ENCODE measurements at places on chromosomes 7 and 10. TPM values are rescaled to one million over a fixed set of nuclear protein-coding genes. Genes with fewer than 3 reads are reported as not detected.

FGFR2 gene
- total RNA-seq, result under 0.01 TPM

- no peak overlapping the region for H3K4me3 ChIP-seq
- DNase-seq, result no peak
- H3K27me3 ChIP-seq, result peaks cover 3% of the 10 kb centered on the region
- no peak overlapping the region for H3K27ac ChIP-seq
- H3K36me3 ChIP-seq, result no peaks in the 10 kb centered on the region
These were observed 22.8 kb downstream of the FRMPD2 start for GRCh38 chr10:48251525-48252353.

LLCFC1 gene
- total RNA-seq, result not detected

GRCh38 chr7:87354749-87355148 is 9.3 kb downstream of the CROT start:
- no peak overlapping the region for H3K27ac ChIP-seq
- no peaks in the 10 kb centered on the region for H3K27me3 ChIP-seq
- DNase-seq, result peak; percentile 10
- H3K4me3 ChIP-seq, result no peak overlapping the region
- peaks cover 50% of the 10 kb centered on the region for H3K36me3 ChIP-seq

DNA sequence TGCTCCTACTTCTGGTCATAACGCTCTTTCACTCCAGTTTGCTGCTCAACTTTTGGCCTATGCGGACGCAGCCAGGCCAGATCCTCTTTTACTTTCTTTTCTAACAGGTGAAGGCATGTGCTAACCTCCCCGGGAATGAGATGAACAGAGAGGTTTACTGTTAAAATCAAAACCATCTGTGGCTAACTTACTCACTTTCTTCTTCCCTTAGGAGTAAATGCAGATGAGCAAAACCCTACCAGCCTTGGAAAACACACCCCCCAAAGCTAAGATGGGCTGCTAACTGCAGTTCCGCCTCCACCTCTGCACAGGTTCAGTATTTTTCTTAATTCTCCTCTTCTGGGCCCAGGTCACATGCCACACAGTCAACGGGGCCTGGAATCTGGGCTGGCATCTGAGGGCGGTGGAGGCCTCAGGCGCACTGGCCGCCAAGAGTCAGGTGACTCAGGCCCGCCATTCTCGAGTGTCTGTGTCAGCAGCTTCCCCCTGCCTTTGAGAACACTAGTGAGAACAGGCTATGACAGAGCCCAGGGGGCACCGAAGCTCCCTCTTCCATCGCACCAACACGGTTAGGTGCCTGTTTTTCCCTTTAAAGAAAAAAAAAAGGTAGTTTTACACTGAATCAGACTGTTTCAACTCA is 11.1 kb downstream of the FAM53B start:
- H3K4me3 ChIP-seq, result no peak overlapping the region
- no peaks in the 10 kb centered on the region for H3K27me3 ChIP-seq
- no peak overlapping the region for H3K27ac ChIP-seq
- peak; percentile 43 for DNase-seq

CHST15 gene
- 0.18 TPM for total RNA-seq

- H3K4me1 ChIP-seq, result no peaks in the 10 kb centered on the region
- H3K4me3 ChIP-seq, result no peak overlapping the region
- no peak for DNase-seq
- H3K36me3 ChIP-seq, result no peaks in the 10 kb centered on the region
- H3K27me3 ChIP-seq, result no peaks in the 10 kb centered on the region
- no peak overlapping the region for H3K27ac ChIP-seq
These were observed 121.0 kb upstream of the PPP2R2D start for GRCh38 chr10:131779661-131780394.

DNA sequence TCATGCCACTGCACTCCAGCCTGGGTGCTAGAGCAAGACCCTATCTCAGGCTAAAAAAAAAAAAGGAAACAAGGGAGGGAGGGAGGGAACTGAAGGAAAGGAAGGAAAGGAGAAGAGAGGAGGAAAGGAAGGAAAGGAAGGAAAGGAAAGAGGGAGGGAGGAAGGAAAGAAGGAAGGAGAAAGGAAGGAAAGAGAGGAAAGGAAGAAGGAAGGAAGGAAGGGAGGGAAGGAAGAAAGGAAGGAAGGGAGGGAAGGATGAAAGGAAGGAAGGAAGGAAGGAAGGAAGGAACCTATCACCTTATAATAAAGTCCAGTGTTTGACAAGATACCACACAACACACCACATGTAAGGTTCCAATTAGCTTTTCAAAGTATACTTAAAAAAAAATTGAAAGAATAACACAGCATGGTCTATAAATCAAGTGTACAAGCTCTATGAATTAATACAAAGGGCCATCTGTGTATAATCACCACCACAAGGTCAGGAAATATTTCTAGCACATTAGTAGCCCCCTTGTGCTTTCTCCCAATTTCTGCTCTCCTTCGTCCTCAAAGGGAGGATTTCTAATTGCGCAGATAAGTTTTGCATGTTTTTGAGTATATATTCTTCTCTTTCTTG is 26.4 kb downstream of the RNF216 start:
- H3K36me3 ChIP-seq, result peaks cover 25% of the 10 kb centered on the region
- no peak for DNase-seq
- H3K27ac ChIP-seq, result peak overlapping the region; percentile 16
- H3K4me1 ChIP-seq, result peaks cover 9% of the 10 kb centered on the region
- no peaks in the 10 kb centered on the region for H3K27me3 ChIP-seq

TMEM139 gene
- total RNA-seq, result not detected

GRCh38 chr10:128877141-128877540 is 589.9 kb upstream of the MGMT start:
- no peak overlapping the region for H3K27ac ChIP-seq
- DNase-seq, result no peak
- H3K27me3 ChIP-seq, result no peaks in the 10 kb centered on the region
- H3K4me3 ChIP-seq, result no peak overlapping the region
- no peaks in the 10 kb centered on the region for H3K36me3 ChIP-seq
- no peaks in the 10 kb centered on the region for H3K4me1 ChIP-seq

DNA sequence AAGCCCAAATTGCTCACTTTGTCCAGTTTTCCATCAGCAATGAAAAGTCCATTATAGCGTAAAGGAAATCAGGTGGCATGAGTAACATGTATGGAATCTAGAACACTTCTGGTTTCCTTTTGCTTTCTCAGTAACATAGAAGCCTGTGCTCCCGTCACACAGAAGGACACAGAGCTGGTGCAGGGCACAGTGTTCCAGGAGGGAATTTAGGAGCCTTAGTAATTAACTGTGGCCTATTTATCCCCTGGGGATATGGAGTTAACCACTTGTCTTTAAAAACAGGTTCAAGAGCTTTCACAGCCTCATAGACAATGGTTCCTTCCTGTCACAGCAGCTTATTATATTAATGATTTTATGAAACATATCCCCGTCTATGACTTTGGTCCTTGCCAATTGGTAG is 189.9 kb downstream of the NEBL start:
- DNase-seq, result no peak
- no peaks in the 10 kb centered on the region for H3K36me3 ChIP-seq
- H3K27me3 ChIP-seq, result no peaks in the 10 kb centered on the region
- H3K4me1 ChIP-seq, result no peaks in the 10 kb centered on the region
- no peak overlapping the region for H3K4me3 ChIP-seq
- no peak overlapping the region for H3K27ac ChIP-seq

- H3K4me1 ChIP-seq, result peaks cover 2% of the 10 kb centered on the region
- no peak overlapping the region for H3K4me3 ChIP-seq
- H3K36me3 ChIP-seq, result no peaks in the 10 kb centered on the region
- H3K27ac ChIP-seq, result no peak overlapping the region
- DNase-seq, result peak; percentile 85
These were observed 210.9 kb downstream of the CREB5 start for GRCh38 chr7:28623105-28623730.

UPK3B gene
- total RNA-seq, result not detected

DNA sequence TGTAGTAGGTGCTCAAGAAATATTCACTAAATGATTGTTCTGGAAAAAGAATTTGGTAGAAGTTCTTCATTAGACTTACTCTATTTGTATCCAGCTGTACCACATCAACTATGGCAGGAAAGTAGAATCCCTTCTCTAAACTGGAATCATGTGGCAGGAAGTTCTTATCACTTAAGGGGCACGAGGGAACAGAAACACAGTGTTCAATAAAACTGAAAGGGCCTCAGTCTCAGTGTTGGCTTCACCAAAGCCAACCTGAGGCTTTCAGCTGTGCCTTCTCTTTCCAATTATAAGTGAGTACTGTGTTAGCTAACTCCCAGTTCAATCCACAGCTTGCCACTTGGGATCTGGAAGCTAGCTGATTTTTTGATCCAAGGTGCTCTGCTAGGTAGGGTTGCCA is 257.6 kb upstream of the LRGUK start:
- H3K4me1 ChIP-seq, result no peaks in the 10 kb centered on the region
- no peaks in the 10 kb centered on the region for H3K27me3 ChIP-seq
- H3K36me3 ChIP-seq, result no peaks in the 10 kb centered on the region
- H3K4me3 ChIP-seq, result no peak overlapping the region
- no peak overlapping the region for H3K27ac ChIP-seq
- no peak for DNase-seq

- DNase-seq, result no peak
- no peak overlapping the region for H3K27ac ChIP-seq
- no peaks in the 10 kb centered on the region for H3K27me3 ChIP-seq
These were observed 3.1 kb downstream of the CNPY4 start for GRCh38 chr7:100122568-100122967.

ADAMTS14 gene
- under 0.01 TPM for total RNA-seq

GRCh38 chr10:112721080-112721698 is 228.9 kb upstream of the TCF7L2 start:
- no peaks in the 10 kb centered on the region for H3K36me3 ChIP-seq
- H3K27me3 ChIP-seq, result no peaks in the 10 kb centered on the region
- peak; percentile 53 for DNase-seq
- peaks cover 6% of the 10 kb centered on the region for H3K4me1 ChIP-seq

HOXA11 gene
- not detected for total RNA-seq

CALHM1 gene
- total RNA-seq, result not detected

KMT2E gene
- 79.2 TPM for total RNA-seq

UNC5B gene
- 1.6 TPM for total RNA-seq

TCERG1L gene
- total RNA-seq, result not detected

FAM170B gene
- not detected for total RNA-seq

DNA sequence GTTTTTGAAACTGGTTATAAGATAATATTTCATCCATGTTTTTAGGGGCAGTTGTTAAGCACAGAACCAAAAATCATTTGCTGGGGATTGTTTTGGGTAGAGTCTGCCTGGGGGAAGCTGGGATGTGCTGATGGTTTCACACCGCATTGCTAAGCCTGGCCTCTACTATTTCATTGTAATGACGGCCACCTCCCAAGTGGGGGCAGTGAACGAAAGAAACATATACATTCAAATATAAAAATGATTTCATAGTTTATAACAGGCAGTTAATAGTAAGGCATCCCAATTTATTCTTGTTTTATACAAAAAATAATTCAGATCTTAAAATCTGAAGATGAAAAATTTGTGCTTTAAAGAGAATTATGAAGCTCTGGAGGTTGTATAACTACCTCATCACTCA is 750.8 kb downstream of the REEP3 start:
- H3K36me3 ChIP-seq, result no peaks in the 10 kb centered on the region
- no peak for DNase-seq
- H3K27me3 ChIP-seq, result no peaks in the 10 kb centered on the region
- H3K4me3 ChIP-seq, result no peak overlapping the region
- no peaks in the 10 kb centered on the region for H3K4me1 ChIP-seq

PROSER2 gene
- 1.4 TPM for total RNA-seq

DNA sequence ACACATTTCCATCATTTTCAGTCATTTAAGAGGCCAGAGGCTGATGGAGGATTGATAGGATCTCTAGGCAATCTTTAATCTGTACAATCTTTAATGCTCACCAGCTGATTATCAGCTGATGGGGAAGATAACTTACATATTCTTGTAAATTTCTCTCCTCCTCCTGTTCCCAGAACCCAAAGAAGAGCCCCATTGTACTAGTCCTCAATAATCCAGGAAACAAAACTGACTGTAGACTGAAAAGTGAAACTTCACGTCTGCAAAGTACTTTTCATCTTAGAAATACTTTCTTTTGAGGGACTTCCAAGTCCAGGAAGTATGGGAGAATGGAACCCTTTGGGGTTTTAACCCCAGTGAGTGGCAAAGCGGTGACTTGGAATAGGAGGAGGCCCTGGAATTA is 283.3 kb downstream of the FRMD4A start:
- H3K4me3 ChIP-seq, result no peak overlapping the region
- no peaks in the 10 kb centered on the region for H3K27me3 ChIP-seq
- no peak for DNase-seq
- no peak overlapping the region for H3K27ac ChIP-seq

GRCh38 chr10:48453451-48454301 is 147.2 kb downstream of the MAPK8 start:
- no peak overlapping the region for H3K27ac ChIP-seq
- H3K4me3 ChIP-seq, result no peak overlapping the region
- no peaks in the 10 kb centered on the region for H3K27me3 ChIP-seq
- peaks cover 17% of the 10 kb centered on the region for H3K4me1 ChIP-seq
- H3K36me3 ChIP-seq, result peaks cover 11% of the 10 kb centered on the region
- DNase-seq, result no peak

DNA sequence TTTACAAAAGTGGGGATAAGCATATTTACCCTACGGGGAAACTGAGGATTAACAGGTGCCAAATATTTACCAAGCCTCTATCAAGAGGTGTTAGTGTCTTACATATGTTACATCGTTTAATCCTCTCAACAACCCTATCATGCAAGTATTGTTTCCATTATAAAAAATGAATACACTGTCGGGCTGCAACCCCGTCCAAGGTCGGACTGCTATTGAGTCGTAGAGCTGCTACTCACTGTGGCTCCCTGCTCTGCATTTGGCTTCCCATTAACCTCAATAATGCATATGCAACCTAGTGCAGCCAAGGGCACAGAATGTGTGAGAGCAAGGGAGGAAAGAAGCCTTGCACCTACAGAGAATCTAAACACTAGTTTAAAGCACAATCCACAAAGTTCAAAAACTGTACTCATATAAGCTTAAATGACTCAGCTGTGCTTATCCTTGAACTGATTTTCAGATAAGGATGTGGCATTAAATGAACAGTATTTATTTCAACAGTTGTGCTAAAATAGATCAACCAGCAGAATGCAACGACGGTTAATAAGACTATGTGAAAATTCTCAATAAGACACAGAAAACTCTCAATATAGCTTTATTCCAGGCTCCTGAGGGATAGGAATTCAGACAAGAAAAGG is 49.9 kb downstream of the UBE2H start:
- no peaks in the 10 kb centered on the region for H3K27me3 ChIP-seq
- no peak for DNase-seq
- H3K27ac ChIP-seq, result no peak overlapping the region
- peaks cover 16% of the 10 kb centered on the region for H3K36me3 ChIP-seq
- H3K4me1 ChIP-seq, result no peaks in the 10 kb centered on the region
- no peak overlapping the region for H3K4me3 ChIP-seq

GRCh38 chr10:6191569-6191968 is 11.2 kb upstream of the PFKFB3 start:
- H3K36me3 ChIP-seq, result no peaks in the 10 kb centered on the region
- no peaks in the 10 kb centered on the region for H3K27me3 ChIP-seq
- no peak for DNase-seq
- no peak overlapping the region for H3K4me3 ChIP-seq
- peaks cover 23% of the 10 kb centered on the region for H3K4me1 ChIP-seq
